ENCODE measurements at places on chromosomes 3 and 15.
A peak's percentile ranks its signal among the peaks of the same experiment; 100 is the strongest.

GRCh38 chr3:28980631-28981030 lies 300.2 kb upstream of the RBMS3 start:
- DNase-seq: no peak

- no peak for DNase-seq
These were observed 193.9 kb downstream of the PLOD2 start for GRCh38 chr3:145967043-145967442.

GRCh38 chr3:197381371-197381770 lies 83.0 kb upstream of the DLG1 start:
- no peak for DNase-seq

DNA sequence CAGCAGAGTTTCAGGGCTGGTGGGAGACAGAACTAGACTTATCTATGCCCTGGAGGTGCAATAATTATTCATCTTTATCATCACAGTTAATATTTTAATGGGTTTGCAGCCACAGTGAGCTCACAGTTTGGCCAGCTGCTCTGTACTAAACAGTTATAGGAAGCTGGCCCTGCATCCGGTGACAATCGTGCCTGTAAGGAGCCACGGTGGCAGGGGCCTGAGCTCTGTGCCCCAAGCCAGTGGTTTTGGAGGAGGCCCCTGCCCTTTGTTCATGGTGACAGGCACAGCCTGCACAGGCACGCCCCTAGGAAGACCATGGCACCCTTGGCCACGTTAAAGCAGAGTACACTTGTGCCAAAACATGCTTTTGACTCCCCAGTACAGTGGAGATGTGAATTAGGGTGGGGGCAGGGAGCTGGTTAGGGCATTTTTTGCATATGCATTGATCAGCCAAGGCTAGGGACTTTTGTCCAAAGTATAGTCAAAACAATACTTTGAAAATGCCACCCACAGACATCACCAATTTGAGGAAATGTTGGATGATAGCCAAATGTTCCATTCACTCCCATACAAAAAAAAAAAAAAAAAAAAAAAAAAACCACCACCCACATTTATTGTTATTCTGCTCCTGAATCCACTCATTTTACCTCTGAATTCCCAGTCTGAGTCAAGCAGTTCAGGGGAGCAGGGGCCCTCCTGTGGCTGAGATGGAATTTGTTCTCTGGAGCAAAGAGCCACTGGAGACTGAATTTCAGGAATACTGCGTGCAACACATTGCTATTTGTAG lies 3.4 kb upstream of the RFTN1 start:
- no peak for DNase-seq

DNA sequence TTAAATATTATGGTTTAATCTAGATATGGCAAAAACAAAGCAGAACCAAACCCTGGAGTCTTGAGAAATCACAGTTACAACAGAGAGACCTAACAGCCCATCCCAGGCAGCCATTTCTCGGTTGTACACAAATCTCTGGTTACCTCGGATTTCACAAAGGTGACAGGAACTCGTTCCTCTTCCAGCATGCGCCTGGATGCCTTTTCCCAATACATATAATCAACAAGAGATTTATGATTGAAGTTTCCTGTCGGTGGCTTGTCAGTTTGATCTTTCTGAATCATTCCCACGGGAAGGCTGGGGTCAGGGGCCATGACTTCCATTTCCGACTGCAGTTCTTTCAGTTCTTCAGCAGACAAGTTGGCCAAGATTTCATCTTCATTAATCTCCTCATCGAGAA lies 445 bp downstream of the LMOD3 start:
- DNase-seq: no peak

DNA sequence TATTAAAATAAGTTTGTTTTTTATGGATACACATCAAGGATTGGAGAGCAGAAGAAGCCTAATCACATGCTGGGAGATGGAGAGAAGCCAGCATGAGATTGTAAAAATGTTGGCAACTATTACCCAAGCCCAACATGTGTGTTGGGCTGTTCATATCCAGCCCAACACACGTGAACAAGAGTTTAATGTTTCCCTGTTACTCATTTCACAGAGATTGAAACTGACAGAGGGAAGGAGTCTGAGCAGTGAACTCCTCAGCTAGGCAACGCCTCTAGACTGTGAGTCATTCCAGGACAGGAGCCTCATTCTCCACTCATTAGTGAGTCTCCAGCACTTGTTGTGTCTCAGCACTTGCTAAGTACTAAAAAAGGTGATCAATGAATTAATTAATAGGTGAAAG lies 43.2 kb upstream of the CMSS1 start:
- no peak for DNase-seq

GRCh38 chr3:172387728-172388127 lies 60.5 kb downstream of the GHSR start:
- DNase-seq: no peak

DNA sequence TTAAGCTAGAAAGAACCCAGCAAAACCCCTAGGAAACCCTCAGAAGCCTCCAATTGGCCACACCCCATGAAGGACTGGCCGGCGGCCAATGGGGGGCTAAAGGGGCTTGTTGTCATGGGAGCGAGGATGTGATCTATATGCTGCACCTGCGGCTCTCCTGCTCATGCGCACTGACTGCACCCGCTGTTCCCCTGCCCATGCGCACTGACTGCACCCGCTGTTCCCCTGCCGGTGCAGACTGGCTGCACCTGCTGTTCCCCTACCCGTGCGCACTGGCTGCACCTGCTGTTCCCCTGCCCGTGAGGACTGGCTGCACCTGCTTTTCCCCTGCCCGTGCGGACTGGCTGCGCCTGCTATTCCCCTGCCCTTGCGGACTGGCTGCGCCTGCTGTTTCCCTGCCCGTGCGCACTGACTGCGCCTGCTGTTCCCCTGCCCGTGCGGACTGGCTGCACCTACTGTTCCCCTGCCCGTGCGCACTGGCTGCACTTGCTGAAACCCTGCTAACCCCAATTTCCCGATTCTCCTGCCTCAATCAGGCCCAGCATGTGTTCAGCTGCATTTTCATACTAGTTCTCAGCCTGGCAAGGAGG lies 16.8 kb upstream of the MCCC1 start:
- DNase-seq: peak; percentile 95

DNA sequence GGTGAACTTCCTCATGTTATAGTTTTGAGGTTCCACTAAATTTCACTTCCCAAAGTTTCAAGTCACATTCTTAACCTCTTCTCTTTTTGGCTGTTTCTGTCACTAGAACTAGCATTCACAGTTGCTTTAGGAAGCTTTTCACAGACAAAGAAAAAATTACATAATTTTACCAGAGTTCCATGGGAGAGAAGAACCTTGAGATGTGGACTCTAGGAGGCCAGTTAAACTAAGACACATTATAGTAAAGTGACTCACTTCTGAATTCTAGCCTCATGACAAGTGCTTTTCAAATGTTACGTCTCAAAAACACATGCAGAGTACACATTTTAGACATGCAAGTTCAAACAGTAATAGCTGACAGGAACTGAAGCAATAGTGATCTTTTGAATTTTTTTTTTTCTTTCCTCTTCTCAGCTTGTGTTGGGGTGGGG lies 39.9 kb upstream of the LRTM1 start:
- DNase-seq: no peak

DNA sequence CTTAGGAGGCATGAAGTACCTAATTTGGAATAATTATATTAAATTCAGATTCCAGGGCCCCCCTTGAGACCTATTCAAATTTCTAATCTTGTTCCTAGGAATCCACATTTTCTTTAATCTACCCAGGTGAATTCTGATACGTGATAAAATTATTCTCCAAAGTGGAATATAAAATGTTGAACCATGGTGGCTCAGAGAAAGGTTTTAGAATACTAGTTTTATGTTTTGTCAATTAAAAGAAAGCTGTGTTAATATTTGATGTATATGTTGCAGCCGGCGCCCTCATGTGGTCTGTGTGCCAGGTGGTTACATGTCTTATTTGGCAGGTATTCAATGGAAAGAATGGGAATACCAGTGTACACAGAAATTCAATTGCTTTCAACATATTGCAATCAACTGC lies 321.8 kb downstream of the FEZF2 start:
- DNase-seq: no peak

GRCh38 chr3:62624185-62624584 lies 250.8 kb upstream of the FEZF2 start:
- DNase-seq: no peak

GRCh38 chr3:128274837-128275236 lies 121.6 kb downstream of the EEFSEC start:
- no peak for DNase-seq

DNA sequence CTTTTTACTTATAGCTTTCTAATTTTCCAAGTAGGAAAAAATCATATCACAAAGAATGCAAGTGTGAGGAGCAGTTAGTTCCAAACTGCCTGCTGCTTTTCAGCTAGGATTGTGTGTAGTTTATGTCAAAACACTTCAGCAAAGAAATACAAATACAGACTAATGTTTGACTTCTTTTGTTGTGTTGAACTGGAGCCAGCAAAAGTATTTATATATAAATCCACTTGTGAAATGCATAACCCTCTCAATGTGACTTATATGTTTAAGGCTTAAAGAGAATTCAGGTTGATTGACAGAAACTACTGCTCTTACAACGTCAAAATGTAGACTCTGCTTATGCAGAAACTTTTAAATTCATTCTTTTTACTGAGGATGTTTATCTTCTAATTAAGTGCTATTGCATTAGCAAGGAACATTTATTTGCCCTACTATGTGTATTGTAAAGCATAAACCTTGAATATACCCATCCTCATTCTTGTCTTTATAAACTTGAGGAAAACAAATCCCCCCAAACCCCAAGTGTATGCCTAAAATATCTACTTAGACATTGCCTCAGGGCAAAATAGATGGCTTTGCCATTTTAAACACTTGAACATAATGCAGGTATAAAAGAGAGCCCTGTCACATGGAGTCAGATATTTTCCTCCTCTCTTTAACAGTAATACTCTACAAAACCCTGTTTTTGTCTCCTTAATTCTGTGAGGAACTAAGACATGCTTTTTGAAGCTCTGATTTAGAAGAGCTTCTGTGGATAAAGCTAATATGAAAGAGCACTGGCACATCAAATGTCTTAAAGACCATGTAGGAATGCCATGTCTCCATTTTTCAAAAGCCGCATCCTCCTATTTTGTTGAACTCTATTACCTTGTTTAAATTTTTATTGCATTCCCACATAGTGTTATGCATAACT lies 302.8 kb upstream of the TBC1D5 start:
- DNase-seq: peak; percentile 40

- no peak for DNase-seq
These were observed 23.2 kb downstream of the SPTBN5 start for GRCh38 chr15:41870689-41871081.

DNA sequence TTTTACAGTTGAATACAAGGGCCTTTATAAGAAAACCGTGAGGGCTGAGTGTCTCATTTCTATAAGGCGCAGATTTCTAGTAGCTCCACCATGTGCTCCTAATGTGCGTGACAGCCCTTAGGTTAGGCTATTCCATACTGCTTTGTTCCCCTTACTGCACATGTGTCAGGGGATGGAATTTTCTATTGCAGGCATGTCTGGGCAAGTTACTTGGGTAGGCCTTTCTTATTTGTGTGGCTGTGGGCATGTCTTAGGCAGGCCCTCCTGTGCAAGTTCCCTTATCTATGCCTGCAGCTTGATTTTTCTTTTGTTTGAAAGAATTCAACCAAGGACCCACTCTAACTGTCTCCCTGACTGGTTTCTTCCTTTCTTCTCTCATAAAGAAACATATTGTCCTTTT lies 434.2 kb upstream of the CNTN3 start:
- DNase-seq: no peak

DNA sequence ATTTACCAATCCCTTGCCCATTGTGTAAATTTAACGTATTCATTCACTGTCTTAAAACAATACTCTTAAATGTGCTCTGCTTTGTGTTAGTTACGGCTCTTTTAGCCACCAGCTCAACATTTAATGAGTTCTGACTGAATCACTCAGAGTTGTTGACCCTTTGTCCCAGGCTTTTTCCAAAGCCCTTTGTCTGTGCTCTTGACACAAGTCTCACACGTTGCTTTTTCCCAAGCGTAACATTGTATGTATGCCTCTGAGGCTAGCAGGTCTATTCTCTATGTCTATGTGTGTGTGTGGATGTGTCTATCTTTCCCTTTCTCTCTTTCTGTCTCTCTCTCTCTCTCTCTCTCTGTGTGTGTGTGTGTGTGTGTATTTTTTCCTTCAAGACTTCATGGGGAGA lies 435.4 kb upstream of the GOLIM4 start:
- no peak for DNase-seq

- no peak for DNase-seq
These were observed 1.6 kb downstream of the C2CD4B start for GRCh38 chr15:62163397-62164013.

DNA sequence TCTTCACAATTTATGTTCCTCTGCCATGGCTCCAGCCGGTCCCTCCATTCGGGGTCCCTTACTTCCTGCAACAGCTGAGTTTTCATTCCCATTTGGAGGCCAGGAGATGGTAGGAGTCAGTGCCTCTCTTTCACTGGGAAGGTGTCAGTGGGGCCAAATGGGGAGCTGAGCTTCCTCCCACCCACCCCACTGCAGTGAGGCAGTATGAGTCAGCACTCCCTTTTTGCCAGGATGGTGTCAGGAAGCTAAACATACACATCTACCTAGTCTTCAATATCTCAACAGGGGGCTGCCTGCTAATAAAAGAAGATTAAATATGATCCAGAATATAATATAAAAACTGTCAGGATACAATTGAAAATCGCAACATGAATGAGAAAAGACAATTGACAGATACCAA lies 12.7 kb upstream of the ACTC1 start:
- DNase-seq: no peak
